Activated T-cell treated with anti-CD3 and anti-CD28 coated beads for 4 hours (primary cell): ENCODE measurements at places on chromosomes 6 and 20.

- no peak for DNase-seq
Measured at GRCh38 chr6:56230976-56231566, 16.3 kb downstream of the COL21A1 start.

DNA sequence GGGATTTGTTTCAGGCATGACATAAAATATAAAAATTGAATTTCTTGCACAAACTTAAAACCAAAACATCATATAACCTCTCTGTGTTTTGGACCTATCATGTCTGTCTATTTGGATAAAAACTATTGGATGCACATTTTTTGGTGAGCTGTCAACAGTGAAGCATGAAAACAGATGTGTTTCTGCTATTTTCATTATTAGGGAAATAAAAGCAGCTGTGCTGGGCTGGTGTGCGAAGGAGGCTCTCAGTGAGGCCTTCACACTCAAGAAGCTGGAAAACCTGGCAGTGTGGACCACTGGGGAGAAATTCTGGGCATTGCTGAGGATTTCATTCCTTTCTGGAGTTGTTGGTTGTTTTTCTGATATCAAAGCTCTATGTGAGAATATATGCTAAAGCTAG is 395.3 kb downstream of the GJA1 start:
- no peak for DNase-seq

DNA sequence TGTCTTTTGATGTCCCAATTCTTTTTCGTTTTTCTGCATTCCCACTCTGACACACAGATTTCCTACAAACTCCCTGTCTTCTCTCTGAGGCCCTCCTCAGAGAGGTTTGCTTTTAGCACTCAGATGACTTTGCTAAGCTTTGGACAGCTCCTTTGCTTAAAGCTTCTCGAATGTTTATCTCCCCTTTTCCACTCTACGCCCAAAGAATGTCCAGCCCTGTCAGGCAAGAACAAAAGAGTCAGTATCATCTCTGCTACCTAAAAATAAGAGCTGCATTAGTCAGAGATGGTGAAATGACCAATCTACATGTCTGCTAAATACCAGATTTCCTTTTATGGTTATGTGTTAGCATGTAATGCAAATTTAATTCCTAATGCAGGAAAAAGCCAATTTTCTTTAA is 56.8 kb downstream of the PREP start:
- no peak for DNase-seq

DNA sequence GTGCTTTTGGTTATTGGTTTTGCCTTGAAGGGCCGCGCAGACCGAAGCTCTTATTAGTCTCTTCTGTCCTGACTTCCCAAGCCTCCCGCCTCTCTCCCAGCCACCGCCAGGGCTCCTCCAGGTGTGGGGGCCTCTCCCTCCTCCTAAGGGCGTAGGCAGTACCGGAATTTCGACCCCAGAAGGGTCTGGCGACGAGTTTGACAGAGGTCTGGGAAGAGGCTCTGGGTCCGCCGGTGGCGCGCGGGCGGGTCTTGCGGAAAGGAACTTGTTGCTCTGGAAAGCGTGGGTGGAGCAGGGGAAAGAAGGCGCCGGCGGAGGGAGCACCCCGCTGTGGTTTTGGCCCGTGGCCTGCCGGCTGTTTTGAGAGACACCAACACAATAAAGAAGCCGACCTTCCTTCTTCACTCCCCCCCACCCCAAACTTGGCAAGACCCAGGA is 1.8 kb downstream of the PCSK2 start:
- no peak for DNase-seq

DNA sequence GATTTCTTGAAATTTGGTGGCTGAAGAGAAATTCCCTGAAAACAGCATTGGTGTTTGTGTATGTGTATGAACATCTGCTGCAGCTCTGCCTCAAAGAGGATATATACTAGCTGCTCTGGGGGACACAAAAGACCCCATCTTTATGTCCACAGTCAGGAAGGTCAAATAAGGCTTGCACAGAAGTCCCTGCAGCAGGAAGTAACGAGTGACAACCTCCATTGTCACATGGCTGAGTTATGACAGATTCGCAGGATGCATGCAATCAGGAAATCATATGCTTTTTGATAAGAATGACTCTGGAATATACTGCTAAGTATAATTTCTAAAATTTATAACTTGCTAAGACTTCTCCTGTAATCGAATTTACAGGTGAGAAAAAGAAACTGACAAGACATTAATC is 225.9 kb upstream of the CST7 start:
- no peak for DNase-seq

DNA sequence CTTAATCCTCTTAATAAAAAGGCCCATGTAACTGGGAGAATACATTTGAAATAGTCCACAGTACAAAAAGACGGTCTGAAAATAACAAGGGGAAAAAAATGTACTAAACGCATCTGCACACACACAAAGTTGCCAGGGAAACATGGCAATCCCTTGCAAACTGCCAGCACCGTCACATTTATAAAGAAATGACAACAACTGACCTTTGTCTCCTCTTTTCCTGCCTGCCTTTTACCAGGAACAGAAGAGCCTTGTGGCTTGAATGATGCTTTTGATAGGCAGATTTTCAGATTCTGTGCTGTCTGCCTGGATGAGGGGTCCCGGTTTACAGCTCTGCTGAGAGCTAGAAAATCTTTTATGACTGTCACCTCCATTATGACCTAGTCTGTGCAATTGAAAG is 308.6 kb upstream of the ZFP64 start:
- DNase-seq = no peak

GRCh38 chr6:12262236-12263061 is 27.7 kb upstream of the EDN1 start:
- no peak for DNase-seq

- no peak for DNase-seq
Measured at GRCh38 chr6:34600796-34601195, 44.7 kb upstream of the SPDEF start.

- DNase-seq = no peak
Measured at GRCh38 chr6:81808851-81809570, 56.5 kb upstream of the TENT5A start.

- DNase-seq = no peak
Measured at GRCh38 chr6:105388392-105388791, 14.5 kb downstream of the PREP start.

- no peak for DNase-seq
Measured at GRCh38 chr20:31818376-31818908, 714 bp upstream of the MYLK2 start.

- no peak for DNase-seq
Measured at GRCh38 chr20:33830371-33830770, 19.2 kb downstream of the CHMP4B start.

- no peak for DNase-seq
Measured at GRCh38 chr6:6005051-6006005, 1.4 kb downstream of the NRN1 start.

- no peak for DNase-seq
Measured at GRCh38 chr6:73030791-73031782, 194.2 kb downstream of the KHDC1L start.

- no peak for DNase-seq
Measured at GRCh38 chr20:16179371-16179770, 393.9 kb downstream of the KIF16B start.

GRCh38 chr20:36214684-36215256 is 21.5 kb upstream of the AAR2 start:
- no peak for DNase-seq
